ENCODE measurements at places on chromosomes 13 and 19.

DNA sequence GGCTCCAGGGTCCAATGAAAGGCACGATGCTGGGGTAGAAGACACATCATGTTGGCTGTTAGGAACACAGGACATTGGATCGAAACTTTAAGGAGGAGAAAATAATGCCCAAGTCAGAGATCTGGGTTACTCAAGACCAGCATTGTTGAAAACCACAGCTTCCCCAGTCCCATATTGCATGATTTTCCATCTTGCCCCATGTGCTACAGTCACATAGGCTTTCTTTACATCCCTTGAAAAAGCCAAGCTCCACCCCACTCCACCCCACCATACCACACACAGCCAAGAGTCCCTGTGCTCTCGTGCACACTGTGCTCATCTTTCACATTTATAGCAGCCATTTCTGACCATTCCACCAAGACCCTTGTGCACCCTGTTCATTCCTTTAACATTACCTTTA is 636.2 kb downstream of the DIAPH3 start:
- DNase-seq = no peak

DNA sequence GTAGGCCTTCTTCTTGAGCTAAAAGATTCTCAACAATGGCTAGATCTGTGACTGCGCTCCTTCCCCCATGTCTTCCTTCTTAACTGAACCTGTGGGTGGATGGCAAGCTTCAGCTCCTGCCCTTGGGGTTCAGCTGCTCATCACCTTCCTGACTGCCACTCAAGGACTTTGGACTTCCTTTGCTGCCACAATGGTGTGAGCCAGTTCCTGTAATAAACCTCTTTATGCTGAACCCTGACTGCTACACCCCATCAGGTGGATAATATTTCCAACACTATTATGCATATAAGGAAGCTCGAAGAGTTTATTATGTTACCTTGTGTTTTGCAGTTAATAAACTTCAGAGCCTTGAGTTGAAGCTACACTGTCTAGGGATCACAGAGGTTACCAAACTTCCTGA is 208.9 kb upstream of the SLC10A2 start:
- no peak for DNase-seq

- DNase-seq = no peak
Observed at GRCh38 chr13:23865026-23865425, 24.2 kb downstream of the MIPEP start.

GRCh38 chr13:82565201-82565600 is 1317.1 kb downstream of the SLITRK1 start:
- DNase-seq = no peak

GRCh38 chr19:17311455-17312188 is 2.3 kb downstream of the DDA1 start:
- no peak for DNase-seq

DNA sequence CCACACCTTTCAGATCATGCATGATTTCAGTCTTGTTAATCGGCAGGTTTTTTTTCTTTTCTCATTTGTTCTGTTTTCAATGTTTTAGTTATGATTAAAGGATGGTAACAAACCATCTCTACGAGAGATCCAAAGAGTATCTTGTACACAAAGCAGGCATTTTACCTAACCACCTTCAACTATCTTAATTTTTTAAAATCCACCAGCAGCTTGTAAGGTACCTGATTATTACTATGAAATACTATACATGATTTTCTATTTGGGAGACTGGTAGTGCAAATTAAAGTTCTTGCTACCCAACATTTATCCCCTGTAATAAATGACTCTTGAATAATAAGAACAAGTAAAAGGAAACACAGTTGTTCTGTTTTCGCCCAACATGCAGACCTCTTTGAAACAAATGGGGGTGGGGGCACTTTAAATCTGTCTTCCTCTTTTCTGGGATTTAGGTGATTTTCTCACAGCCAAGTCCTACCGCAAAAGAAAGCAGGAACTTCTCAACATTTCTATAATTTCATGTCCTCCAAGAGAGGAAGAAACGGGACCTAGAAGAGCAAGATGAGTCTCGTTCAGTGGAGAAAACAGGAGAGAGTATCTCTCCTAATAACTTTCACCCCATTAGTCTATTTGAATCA is 3.6 kb downstream of the POU4F1 start:
- DNase-seq = no peak

DNA sequence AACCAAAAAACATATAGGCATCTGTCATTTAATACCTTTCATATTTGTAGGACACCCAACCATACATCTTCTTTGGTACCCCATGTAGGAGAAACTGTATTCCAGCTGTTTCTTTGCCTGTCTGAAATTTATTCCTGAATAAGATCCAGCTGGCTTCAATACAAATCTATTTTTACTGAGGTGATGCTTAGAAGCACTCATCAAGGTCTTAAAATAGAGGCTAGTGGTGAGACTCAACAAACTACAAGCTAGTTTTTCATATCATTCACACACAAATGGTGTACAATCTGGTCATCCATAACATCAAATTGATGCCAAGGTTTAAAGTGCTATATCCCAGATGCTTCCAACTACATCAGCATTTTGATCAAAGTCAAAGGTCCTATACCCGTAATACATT is 1071.3 kb upstream of the MIR17HG start:
- DNase-seq = no peak

GRCh38 chr13:84126671-84127171 is 244.4 kb upstream of the SLITRK1 start:
- no peak for DNase-seq

- no peak for DNase-seq
Observed at GRCh38 chr13:28849441-28849840, 29.3 kb downstream of the MTUS2 start.

GRCh38 chr19:43078311-43078710 is 4.2 kb downstream of the PSG2 start:
- no peak for DNase-seq
